ENCODE measurements at places on chromosomes 4 and X.

DNA sequence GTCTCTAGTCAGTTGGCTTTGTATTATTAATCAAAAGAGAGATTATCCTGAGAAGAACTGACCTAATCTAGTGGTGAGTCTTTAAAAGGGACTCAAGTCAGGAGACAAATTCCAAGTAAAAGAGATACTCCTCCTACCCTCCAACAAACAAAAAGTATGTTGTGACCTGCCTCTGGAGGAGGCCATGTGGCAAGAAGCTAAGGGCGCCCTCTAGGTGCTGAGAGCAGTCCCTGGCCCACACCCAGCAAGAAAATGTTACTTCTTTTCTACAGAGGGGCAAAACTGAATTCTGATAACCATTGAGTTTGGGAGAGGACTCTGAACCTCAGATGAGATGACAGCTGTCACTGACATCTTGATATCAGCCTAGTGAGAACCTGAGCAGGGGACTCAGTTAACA is 953.6 kb upstream of the AGA start:
- DNase-seq: no peak

GRCh38 chr4:44861756-44862155 is 135.4 kb upstream of the GNPDA2 start:
- no peak for DNase-seq

DNA sequence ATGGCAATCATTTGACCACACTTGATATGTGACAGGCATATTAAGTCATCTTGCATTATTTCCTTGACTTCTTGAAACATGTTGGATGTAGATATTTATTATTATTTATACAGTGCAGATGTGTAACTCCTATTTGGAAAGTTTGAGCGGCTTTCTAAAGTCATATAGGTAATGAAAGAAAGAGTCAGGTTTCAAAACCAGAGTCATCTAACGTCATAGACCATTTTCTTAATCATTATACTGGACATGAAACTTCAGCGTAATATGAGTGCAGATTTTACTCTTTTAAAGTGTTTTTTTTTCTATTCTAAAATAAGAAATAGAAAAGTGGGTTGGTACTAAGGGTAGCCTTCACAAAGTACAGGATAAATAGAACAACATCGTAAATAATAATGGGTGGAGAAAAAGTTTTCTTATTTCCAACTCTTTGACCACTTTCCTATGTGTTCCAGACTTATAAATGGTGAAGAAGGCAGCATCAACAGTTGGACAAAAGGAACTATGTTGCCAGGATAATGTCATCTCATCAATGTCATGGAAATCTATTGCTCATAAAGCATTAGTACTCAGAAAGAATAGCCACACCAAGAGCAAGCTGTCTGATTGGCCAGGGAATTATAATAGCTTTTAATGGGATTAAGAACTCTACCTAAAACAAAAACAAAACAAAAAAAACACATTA is 108.0 kb upstream of the PCDH18 start:
- DNase-seq: no peak

GRCh38 chrX:1051421-1051820 is 161.0 kb downstream of the CRLF2 start:
- DNase-seq: no peak

DNA sequence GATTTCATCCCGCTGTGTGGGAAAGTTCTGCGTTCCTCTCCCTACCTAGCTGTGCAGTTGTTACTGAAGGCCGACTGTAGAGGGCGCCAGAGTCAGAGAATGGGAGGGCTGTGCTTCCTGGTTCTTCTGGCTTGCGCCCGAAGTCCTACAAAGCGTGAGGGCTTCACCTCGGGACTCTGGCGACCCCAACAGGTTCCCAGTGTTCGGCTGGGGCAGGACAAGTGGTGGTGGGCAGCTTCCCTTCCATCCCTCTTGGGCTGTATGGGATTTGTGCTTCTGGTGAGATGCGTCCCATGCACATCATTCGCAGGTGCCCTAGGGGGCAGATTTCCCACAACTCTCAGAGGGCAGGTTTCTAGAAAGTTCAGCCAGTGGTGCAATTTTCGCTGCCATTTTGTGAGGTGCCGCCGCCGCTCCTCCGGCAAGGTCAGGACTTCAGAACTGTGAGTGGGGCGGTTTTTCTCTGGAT is 27.3 kb downstream of the CT45A1 start:
- DNase-seq: no peak

- no peak for DNase-seq
Measured at GRCh38 chr4:22372986-22373385, 142.9 kb downstream of the ADGRA3 start.

- DNase-seq: no peak
Measured at GRCh38 chr4:150108691-150109090, 30.4 kb downstream of the DCLK2 start.

GRCh38 chr4:2082627-2083026 is 23.5 kb downstream of the NAT8L start:
- DNase-seq: no peak

- DNase-seq: no peak
Measured at GRCh38 chrX:19110642-19111041, 11.6 kb downstream of the ADGRG2 start.

DNA sequence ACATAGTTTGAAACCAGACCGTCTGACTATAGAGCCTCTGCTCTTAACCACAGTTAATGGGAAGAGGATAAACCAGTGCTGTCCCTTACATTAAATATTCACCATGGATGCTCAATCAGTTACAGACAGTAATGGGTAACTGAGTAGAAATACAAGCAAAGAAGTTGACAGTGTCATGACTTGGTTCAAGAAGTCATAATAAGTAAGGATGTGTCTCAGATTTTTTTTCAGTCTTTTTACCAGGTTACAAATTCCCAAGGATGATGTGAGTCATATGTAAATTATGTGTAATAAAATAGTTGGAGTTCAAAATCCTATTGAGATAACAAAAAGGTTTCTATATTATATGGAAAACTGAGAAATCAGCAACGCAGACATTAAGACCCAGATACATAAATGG is 31.1 kb downstream of the ZCCHC4 start:
- no peak for DNase-seq

DNA sequence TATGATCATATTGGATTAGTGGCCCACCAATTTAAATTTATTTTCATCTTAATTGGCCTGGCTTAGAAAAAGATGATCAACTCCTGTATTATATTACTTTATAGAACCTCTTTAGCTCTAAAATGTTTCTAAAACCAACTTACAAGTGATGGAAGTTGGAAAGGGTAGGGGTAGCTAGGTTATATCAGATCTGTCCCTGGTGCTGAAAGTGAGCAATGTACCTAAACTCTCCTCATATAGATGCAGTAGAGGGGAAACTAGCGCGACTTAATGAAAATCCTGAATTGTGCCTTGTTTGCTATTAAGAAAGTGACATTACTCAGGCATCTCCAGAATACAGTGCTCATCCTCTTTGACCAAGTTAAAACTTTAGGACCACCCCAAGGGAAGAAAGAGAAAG is 7.5 kb upstream of the PTCHD1 start:
- no peak for DNase-seq

- DNase-seq: no peak
Measured at GRCh38 chr4:173367946-173368345, 2.8 kb upstream of the SAP30 start.

- DNase-seq: no peak
Measured at GRCh38 chr4:153645183-153645582, 38.9 kb upstream of the TLR2 start.

- DNase-seq: no peak
Measured at GRCh38 chr4:41446391-41446790, 91.6 kb upstream of the LIMCH1 start.

DNA sequence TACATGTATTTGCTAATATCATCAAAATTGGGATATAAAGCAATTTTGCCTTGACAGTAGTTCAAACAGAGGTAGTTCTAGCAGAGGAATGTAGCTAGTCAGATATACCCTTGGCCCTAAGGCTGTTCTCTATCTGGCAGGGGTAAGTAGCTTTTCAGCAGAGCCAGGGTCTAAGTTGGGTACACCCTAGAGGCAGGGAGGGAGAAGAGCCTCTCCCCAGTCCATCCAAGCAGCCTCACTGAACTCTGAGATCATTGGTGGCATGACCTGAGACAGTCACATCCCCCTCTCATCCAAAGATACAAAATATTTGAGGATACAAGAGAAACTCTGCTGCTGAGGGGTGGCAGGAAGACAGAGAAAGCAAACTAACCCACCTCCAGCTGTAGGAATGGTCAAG is 343.7 kb downstream of the DHX15 start:
- DNase-seq: no peak

GRCh38 chr4:22595684-22596083 is 79.8 kb upstream of the ADGRA3 start:
- no peak for DNase-seq

- no peak for DNase-seq
Measured at GRCh38 chr4:37595875-37596680, 90.1 kb downstream of the RELL1 start.

DNA sequence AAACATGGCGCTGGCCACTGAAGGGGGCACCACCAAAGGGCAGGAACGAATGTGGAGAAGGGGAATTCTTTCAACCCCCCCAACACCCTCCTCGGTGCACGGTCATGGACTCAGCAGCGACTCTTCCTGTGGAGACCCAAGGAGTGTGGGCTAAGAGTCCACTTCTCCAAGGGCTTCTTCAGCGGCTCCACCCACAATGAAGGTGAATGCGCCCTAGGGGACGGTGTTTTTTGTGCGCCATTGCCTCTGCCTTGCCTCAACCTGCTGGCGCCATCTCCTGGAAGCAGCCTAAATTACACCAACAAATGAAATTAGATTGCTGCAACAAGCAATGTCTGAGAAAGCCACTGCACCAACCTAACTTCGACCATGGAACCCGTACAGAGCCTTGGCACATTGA is 169.2 kb upstream of the MAGEB18 start:
- DNase-seq: no peak

GRCh38 chrX:48505481-48505880 is 3.3 kb upstream of the PORCN start:
- DNase-seq: no peak

- no peak for DNase-seq
Measured at GRCh38 chr4:7546809-7547367, 112.2 kb upstream of the PSAPL1 start.

DNA sequence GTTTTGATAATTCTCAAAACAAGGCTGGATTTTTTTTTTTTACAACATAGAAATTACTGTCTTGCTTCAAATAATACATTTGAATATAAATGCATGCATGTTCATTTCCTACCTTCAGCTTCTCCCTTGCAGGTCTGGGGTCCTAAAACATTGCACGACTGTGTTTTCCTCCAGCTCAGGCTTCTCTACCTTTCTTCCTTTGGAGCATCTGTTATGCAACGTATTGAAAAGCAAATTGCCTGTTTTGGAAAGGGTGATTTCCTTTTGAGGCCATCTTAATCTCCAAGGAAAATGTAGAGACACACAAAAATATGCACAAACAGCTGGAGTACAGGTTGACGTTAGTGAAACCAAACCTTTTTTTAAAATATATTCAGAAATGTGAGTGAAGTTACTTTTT is 115.6 kb upstream of the TLL1 start:
- no peak for DNase-seq

DNA sequence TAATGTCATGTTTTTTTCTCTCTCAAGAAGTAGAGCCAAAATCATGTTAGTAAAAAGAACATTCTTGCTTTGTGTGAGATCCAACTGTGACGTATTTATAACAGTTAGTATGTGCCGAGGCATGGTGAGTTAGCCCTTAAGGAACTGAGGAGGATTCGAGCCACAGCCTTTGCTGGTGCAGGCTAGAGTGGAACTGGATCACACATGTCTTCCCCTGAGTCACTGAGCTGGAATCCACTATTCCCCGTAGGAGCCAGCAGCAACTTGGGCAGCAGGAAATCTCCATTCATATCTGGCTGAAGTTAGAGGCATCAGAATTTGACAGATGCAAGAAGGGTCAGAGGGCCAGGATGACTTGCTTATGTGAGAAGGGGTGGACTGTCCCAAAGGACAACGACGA is 144.6 kb upstream of the KIT start:
- no peak for DNase-seq

DNA sequence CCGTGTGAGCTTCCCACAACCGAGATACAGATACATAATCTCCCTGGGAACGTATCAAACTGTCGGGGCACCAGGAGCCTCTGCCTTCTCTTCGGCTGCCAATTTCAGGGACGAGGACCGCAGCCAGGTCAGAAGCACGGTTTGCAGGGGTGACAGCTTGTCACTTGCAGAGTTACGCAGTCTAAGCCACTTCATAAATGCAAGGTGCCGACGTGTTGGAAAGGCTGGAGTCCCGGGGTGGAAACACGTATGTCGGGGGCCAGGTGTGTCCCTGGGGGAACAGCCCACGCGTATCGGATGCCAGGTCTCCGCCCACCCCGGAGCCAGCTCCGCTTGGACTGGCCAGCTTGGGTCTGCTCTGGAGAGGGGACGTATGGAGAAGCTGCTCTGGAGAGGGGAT is 76.3 kb upstream of the SHOX start:
- no peak for DNase-seq

DNA sequence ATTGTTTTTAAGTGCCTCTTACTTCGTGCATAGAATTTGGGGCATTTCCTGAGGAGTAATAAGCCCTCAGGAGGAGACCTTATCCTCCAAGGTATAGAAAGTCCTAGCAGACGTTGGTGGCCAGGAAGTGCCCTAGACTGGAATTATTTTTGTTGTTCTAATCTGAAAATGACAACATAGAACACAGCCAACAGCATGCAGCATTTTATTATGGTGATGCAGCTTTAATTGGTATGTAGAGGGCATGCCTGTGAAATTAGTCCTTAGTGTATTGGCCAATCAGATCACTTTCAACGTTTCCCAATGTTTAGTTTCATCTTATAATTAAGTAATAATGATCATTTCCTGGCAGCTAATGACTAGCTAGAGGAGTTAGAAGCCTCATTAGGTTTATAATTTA is 199.2 kb downstream of the SHROOM3 start:
- no peak for DNase-seq

GRCh38 chrX:1341545-1342184 is 5.1 kb downstream of the IL3RA start:
- no peak for DNase-seq

DNA sequence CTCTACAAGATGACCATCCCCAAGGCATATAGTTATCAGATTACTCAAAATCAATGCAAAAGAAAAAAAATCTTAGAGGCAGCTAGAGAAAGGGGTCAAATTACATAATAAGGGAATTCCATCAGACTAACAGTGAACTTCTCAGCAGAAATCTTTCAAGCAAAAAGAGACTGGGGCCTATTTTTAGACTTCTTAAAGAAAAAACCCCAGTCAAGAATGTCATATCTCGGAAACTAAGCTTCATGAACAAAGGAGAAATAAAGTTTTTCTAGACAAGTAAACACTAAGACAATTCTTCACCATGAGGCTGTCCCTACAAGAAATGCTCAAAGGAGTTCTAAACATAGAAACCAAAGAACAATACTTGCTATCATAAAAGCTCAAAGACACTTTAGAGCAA is 51.7 kb downstream of the RAB28 start:
- DNase-seq: no peak

GRCh38 chr4:107312366-107312765 is 276.3 kb upstream of the DKK2 start:
- no peak for DNase-seq

GRCh38 chr4:52640808-52641565 is 18.1 kb downstream of the USP46 start:
- DNase-seq: no peak

DNA sequence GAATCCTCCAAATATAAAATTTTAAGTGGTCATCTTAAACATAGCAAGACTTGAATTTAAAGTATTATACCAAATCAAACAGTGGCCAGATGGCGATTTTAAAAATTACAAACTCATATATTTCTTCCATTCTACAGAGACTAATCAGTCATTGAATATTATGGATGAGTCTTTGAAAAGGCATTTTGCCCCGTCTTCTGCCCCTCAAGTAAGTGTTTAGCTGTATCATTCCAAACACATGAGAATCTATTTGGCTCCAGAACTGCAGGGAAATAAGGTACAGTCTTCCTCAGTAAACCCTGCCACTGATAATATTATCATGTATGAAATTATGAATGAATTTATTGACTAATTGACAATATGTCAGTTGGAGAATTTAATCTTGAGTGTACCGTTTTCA is 191.0 kb downstream of the SLC7A11 start:
- no peak for DNase-seq

Measured in T-helper 22 cell (primary cell).